ENCODE measurements at places on chromosomes 6 and 20.

GRCh38 chr20:51500311-51500710 is 42.2 kb downstream of the NFATC2 start:
- DNase-seq: peak; percentile 38

GRCh38 chr20:36270744-36271638 is 34.7 kb downstream of the AAR2 start:
- DNase-seq: no peak

GRCh38 chr6:39347906-39348585 is 25.5 kb upstream of the KCNK16 start:
- DNase-seq: peak; percentile 64

DNA sequence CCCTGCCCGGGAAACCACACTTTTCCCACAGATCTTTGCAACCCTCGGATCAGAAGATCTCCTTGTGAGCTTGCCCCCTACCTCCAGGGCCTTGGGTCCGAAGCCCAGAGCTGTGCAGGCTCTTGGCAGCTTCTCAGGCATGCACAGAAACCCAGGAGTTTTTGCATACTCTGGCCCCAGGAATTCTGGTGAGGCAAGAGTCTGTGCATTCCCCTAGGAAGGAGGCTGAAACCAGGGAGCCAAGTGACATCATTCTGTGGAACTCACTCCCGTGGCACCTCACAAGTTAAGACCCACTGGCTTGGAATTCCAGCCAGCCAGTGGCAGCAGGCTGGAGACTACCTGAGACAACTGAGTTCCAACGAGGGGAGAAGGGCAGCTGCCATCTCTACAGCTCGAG is 100.1 kb downstream of the TNFRSF21 start:
- DNase-seq: no peak

- DNase-seq: peak; percentile 55
Observed at GRCh38 chr6:27138837-27139755, 108.4 kb upstream of the PRSS16 start.

GRCh38 chr6:43952746-43953145 is 174.5 kb downstream of the MRPL14 start:
- no peak for DNase-seq
